H1 (cell line): ENCODE measurements at places on chromosomes 4 and X. TPM values are rescaled to one million over a fixed set of nuclear protein-coding genes. Genes with fewer than 3 reads are reported as not detected.

GRCh38 chr4:72820107-72820506, 249.4 kb downstream of the COX18 start:
- no peak for DNase-seq

NDNF gene
- 1.6 and 1.8 TPM in 2 replicates for total RNA-seq

- DNase-seq = no peak
Observed at GRCh38 chr4:161540265-161540664, 623.5 kb downstream of the FSTL5 start.

- no peak for DNase-seq
Observed at GRCh38 chr4:97330917-97331316, 812.4 kb downstream of the STPG2 start.

FMR1NB gene
- not detected in 2 replicates for total RNA-seq
